Fibroblast of the conjunctiva (primary cell): ENCODE measurements at places on chromosomes 1 and 21.

GRCh38 chr1:91120936-91121335, 99.1 kb upstream of the ZNF644 start:
- DNase-seq = peak; percentile 30

GRCh38 chr1:2807036-2807435, 5.5 kb upstream of the TTC34 start:
- no peak for DNase-seq

DNA sequence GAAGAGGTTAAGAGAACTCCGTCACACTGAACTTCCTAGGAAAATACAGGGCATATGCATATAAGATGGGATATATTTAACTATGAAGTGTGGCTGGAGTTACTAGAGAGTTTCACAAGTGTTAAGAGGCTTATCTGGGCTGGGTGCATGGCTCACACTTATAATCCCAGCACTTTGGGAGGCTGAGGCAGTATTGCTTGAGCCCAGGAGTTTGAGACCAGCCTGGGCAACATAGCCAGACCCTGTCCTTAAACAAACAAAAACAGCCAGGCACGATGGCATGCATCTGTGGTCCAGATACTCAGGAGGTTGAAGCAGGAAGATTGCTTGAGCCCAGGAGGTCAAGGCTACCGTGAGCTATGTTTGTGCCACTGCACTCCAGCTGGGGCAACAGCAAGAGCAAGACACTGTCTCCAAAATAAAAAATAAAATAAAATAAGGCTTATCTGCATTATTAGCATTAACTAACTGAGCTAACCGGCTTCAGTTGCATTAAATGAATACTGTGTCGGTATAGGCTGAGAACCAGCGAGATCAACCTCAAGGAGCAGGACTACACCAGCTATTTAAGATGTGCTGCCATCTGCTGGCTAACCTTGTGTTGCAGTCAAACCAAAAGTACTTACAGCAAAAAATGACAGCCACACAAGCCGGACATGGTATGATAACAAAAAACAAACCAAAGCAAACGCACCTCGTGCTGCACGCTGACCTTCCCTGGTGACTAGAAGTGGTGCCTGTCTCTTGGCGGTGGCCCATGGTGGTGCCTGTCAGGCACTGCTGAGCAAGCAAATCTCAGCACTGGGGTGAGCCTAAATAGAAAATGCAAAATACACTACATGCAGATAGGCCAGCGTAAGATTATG, 19.7 kb upstream of the RBBP5 start:
- DNase-seq = peak; percentile 82

GRCh38 chr1:201655243-201655642, 116.3 kb downstream of the NAV1 start:
- DNase-seq = peak; percentile 85

GRCh38 chr1:147717051-147717705, 43.2 kb downstream of the GJA5 start:
- no peak for DNase-seq

GRCh38 chr1:225767634-225768540, 9.7 kb upstream of the SRP9 start:
- DNase-seq = peak; percentile 75

- no peak for DNase-seq
These were observed 212.6 kb upstream of the FAM78B start for GRCh38 chr1:166379447-166379846.

- peak; percentile 47 for DNase-seq
These were observed 45.7 kb downstream of the NAV1 start for GRCh38 chr1:201584471-201585092.

GRCh38 chr1:51926171-51926812, 47.8 kb upstream of the NRDC start:
- DNase-seq = peak; percentile 27

- no peak for DNase-seq
These were observed 4.7 kb downstream of the ZNF326 start for GRCh38 chr1:89999628-90000027.
